Fibroblast of skin of back (primary cell): ENCODE measurements at places on chromosomes 1 and 21.
A peak's percentile ranks its signal among the peaks of the same experiment; 100 is the strongest.

DNA sequence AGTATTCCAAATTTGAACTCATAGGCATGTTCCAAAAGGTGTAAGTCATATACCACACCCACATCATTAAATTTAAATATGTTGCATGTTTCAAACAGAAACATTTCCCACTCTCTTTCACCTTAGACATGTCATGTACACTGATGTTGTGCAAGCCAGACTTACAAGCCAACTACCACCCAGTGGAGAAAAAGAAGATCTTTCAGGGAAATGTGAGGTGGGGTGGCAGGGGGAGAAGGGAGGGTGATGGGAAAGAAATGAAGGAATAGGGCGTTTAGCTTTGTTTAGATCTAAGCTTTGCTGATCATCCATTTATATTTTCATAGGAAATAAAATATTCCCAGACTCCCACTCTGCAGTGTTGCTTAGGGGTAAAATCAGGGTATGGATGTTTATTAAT lies 1.6 kb downstream of the NEGR1 start:
- no peak for DNase-seq

DNA sequence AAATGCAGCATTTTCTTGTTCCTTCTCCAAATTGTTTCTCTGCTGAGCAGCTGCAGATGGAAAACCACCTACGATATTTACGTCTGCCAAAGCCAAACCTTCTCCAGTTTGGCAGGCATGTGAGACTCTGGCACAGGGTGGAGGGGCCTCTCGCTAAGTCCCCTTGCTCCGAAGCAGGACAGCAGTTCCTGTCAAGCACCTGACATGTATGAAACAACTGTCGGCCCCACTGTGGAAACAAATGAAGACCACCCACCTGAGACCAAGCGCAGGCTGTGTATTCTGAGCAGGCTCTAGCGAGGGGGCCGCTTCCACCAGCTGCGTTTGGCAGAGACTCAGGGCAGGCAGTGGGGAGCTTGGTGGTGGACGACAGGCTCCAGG lies 74.7 kb downstream of the RIPK4 start:
- no peak for DNase-seq

GRCh38 chr1:84402060-84402459 lies 3.8 kb downstream of the DNASE2B start:
- DNase-seq, result no peak

DNA sequence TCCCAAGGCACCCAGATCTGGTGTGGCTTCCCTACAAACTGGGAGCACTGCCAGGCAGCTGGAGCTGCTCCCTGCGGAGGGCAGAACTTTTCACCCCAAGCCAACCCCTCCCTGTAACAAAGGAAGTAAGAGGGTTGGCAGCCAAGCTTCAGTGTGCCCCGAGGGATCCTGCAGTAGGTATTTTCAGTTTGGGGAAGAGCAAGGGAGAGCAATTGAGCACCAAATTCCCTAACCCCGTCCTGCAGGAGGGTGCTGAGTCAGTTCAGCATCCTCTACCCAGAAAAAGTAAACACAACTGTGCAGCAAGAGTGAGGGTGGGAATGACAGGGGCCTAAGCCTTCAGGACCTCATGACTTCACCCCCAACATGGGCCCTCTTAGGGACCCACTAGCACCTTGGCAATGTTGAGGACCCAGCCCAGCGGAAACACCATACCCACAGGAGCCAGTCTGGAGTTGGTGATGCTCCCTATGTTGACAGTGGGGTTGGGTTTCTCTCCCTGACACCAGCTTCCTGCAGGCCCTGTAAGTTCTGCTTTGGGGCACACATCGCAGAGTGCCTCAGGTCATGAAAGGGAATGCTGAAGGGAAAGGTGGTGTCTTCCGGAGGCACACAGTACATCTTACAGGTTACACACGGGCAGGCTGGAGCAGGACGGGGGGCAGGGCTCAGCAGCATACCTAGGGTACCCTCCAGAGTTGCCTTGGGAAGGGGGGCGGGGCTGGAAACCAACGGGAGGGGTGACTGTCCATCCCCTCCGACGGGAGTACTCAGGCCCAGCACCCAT lies 14.8 kb downstream of the SH3BP5L start:
- peak; percentile 47 for DNase-seq

DNA sequence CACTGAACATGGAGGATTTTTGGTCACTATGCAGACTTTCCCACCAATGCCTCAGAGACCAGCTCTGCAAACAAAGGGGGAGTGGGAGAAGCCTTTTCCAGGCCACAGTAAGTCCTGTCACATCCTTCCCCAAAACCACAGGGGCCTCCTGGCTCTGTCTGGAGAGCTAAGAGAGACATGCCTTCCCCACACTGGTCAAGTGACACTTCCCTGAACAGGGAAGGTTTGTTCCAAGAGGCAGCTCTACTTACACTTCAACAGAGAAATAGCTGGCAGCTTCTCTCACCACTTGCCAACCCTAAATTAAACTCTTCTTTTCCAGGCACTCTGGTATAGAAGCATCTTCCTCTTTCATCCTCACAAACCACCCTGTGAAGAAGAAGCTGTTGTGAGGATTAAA lies 39.7 kb downstream of the EDN2 start:
- DNase-seq, result no peak

- no peak for DNase-seq
Measured at GRCh38 chr1:162578936-162579335, 17.4 kb downstream of the UAP1 start.

- DNase-seq, result peak; percentile 84
Measured at GRCh38 chr1:115530407-115530806, 111.4 kb upstream of the VANGL1 start.

GRCh38 chr1:192763756-192764155 lies 45.1 kb upstream of the RGS2 start:
- DNase-seq, result peak; percentile 91

- no peak for DNase-seq
Measured at GRCh38 chr1:241560146-241560848, 28.1 kb downstream of the KMO start.

DNA sequence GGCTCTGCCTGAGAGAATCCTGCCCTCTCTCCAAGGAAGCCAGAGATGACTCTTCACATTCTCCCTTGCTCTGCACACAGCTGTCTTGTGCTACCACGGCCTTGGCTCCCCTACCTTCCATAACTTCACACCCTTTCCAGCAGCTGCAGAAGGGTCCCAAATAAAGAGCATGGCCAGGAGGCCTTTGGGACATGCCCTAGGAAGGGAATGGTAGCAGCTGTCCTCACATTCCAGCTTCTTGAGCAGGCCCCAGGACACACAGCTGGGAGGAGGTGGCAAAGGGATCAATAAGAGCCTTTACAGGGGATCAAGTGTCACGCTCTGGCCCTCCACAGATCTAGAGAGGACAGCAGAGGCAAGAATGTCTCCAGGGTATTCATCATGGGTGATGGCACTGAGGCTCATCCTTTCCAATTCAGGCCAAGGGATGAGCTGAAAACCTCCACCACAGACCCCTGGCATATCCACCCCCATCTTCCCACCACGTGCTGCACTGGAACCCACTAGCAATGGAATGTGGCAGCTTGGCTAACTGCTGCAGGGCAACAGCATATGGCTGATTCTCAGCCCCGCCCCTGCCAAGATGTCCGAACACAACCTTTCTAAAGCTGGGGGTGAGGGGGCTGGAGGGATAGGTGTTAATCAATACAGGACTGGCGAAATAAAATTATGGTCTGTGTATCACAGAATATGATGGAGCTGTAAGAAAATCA lies 17.8 kb upstream of the RAB29 start:
- DNase-seq, result no peak

DNA sequence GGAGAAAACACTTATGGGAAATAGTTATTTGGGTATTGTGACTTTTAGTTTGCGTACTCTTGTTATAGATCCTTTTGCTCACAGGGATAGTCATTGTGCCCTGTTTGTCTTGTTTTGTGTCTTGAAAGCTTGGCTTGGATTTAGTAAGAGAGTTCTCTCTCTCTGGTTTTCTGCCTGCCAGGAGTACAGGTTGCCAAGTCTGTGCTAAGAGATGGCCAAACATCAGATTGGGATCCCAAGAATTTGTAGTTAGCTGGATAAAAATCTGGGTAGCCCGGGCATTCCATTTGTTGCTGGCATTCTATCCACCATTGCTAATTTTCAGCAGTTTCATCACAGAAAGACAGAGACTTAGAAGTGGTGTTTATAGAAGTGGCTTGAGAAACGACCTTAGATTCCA lies 222.2 kb downstream of the NRIP1 start:
- DNase-seq, result no peak

DNA sequence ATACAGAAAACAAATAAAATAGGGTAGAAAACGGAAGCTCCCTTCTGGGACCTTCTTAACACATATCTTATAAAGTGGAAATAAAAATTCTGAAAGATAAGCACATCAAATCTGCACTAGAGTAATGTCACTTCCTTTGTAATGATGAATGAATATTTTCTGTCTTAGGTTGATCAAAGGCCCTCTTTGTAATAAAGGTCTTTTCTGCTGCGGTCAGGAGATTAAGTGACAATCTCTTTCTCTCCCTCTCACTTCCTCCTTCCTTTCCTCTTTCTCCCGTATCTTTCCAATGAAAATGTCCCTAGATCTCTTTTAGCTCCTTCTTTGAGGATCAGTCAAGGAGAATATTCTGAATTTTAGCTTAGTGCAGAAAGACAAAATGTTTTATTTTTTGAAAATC lies 33.8 kb downstream of the TMCO1 start:
- DNase-seq, result no peak

DNA sequence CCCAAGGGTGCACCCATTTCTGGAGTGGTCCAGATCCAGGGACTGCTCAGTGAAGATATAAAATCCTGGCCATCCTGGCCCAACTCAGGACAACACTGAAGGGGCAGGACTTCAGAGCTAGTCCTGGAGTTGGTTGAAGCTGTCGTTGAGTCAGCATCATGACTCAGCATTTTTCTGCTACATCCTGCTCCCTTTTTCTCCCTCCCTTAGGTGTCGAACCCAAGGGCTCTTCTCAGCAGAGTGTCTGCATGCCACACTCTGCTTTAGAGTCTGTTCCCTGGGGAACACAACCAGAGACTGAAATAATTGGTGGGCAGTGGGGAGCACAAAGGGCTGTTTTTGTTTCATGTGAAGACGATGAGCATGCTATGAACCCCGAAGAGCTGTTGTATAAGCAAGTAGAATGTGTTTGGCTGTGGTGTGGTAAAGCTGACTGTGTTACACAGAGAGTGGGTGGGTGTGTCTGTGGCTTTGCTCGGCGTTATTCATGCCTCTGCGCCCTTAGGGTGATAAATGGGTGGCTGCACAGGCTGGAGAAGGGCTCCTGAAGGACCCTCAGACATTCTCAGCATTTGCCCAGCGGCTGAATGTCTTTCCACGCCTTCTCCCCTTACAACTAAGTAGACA lies 167.2 kb downstream of the CYYR1 start:
- peak; percentile 86 for DNase-seq

DNA sequence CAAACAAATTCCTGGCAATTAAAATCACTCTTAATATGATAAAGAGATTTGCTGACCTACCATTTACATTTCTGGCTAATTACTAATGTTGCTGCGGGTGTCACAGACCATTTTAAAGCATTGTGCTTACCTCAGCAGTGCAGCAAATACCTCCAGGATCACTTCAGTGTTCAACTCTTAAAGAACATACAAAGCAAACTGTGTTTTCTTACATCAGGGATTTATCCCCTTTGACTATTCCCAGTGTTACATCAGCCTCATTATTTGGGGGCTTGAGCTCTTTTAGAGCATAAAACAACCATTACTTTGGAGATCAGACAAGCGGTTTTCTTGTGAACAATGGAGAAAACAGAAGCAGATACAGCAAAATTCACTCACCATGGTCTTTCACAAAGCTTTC lies 185.4 kb downstream of the LYPLAL1 start:
- no peak for DNase-seq

- DNase-seq, result no peak
Measured at GRCh38 chr1:34361781-34362357, 185.2 kb downstream of the C1orf94 start.

GRCh38 chr1:19762175-19762779 lies 37.4 kb downstream of the TMCO4 start:
- DNase-seq, result peak; percentile 30

GRCh38 chr1:157995583-157996169 lies 2.2 kb downstream of the KIRREL1 start:
- DNase-seq, result no peak

DNA sequence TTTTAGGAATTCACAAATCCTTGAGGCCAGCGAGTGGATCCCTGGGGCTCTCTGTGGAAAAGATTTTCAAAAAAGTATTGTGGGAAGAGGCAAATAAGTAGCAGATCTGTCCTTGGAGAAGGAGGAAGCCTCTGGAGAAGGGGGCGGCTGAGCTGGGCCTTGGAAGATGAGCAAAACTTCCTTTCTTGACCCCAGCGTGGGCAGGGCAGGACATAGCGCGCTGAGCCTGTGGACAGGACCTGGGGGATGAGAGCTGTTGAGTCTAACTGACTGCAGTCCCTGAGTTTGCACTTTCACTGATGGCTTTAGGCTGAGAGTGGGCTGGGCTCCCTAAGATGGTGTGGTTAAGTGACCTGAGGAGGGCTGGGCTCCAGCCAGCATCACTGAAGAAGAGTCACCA lies 170.2 kb upstream of the GALNT2 start:
- DNase-seq, result no peak

DNA sequence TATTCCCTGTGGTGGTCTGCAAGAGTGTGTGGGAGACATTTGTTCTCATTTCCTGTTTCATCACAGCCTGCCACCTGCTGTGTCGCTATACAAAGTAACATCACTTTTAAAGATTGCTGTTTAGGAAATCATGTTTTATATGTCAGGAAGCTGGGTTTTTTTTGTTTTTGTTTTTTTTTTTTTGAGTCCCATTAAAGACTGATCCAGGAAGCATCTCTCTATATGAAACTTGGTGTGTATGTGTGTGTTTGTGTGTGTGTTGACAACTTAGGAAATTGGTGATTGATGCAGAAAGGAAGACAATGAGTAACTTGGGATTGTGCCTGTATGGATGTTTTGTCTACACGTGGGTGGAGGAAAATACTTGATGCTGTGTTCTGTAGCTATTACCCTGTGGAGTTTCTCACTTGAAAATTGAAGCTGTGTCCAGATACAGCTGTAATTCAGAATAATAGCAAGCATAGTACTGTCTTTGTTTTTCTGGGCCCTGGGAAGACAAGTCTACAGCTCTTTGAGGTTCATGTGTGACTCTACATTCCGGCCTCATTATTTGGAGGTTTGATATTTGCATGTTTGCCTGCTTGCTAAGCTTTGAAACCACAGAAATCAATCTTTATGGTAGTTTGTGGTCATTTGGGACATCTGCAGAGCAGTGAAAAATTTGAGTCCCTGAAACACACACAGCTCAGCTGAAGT lies 47.9 kb downstream of the LAMC1 start:
- peak; percentile 80 for DNase-seq

DNA sequence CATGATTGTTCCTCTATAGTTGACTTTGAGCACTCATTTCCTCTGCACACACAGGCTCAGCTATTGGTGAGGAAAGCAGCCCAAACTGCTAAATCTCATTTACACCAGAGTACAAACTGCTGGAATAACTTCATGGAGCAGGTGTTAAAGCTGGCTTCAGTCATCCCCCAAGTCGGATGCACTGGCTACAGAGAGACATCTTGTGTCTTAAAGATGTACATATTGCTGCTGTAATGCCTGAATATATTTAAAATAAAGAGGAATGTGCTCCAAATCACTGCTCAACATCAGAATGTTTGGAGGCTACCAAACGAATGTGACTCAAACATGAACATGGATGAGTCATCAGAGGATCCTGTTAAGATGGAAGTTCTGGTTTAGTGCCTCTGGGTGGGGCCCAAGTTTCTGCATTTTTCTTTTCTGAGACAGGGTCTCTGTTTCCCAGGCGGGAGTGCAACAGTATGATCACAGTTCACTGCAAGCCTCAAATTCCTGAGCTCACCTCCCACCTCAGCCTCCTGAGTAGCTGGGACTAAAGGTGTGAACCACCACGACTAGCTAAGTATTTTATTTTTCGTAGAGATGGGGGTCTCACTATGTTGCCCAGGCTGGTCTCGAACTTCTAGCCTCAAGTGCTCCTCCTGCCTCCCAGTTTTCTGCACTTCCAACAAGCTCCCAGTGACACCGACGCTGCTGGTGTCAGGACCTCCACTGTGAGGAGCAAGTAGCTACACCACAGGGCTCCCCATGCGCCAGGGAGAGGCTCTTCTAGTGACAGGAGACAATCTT lies 79.0 kb upstream of the KRTAP19-8 start:
- DNase-seq, result peak; percentile 95
